ENCODE measurements at places on chromosomes 4 and X. TPM values are rescaled to one million over a fixed set of nuclear protein-coding genes. Genes with fewer than 3 reads are reported as not detected.
A peak's percentile ranks its signal among the peaks of the same experiment; 100 is the strongest.

DNA sequence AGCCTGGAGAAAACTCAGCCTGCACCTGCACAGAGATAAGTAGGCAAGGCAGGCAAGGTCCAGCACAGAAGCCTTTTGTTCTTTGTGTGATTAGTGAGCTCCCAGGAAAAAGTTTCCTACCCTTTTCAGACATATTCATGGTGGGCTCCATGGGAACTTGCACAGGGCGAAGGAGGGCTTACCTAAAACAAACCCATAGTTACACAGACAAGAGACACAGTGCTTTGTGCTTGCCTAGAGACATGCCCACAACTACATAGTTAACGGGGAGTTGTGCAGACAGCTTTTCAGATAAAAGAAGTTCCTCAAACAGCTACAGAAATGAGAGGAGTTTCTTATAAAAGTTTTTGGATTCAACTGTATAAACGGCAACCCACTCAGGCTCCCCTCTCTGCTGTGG is 180.5 kb downstream of the GLUD2 start:
- no peak for DNase-seq

DNA sequence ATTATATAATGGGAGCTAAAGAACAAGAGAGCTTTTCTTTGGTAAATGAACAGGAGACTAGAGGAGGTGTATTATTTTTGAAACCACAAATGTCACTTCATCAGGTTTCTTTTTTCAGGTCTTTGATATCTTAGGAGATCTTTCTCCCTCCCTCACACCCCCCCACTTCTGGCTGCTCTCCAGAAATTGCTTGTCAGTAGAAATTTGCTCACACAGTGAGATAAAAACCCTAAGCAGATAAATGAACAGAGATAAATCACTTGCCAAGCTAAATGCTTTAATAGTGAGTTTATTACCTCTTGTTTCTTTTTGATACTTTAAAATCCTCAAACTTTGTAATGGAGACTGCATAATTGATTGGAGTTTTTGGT is 421.2 kb upstream of the TENM3 start:
- no peak for DNase-seq

DNA sequence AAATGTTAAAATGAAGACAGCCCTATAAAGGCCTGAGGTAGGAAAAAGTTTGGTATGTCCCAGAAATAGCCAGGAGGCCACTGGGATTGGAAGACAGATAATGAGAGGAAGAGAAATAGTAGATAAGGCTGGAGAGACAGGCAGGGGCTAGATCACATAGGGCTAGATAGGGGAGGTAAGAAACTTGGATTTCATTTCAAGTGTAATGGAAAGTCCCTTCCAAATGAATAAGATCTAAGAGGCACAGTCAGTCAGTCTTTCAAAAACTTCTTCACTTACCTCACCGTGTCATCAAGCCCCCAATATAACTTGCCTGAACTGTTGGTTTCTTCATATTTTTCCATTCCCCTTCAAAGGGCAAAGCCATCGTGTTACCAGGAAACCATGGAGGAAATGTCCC is 121.8 kb downstream of the SPCS3 start:
- no peak for DNase-seq

DCLK2 gene
- 1.2 TPM for total RNA-seq

GRCh38 chr4:185305979-185306442 is 89.7 kb downstream of the LRP2BP start:
- DNase-seq: peak; percentile 47

GRCh38 chr4:38378478-38378877 is 285.5 kb upstream of the KLF3 start:
- no peak for DNase-seq

NUDT9 gene
- total RNA-seq: 22.5 TPM

DNAAF6 gene
- total RNA-seq: not detected

DNA sequence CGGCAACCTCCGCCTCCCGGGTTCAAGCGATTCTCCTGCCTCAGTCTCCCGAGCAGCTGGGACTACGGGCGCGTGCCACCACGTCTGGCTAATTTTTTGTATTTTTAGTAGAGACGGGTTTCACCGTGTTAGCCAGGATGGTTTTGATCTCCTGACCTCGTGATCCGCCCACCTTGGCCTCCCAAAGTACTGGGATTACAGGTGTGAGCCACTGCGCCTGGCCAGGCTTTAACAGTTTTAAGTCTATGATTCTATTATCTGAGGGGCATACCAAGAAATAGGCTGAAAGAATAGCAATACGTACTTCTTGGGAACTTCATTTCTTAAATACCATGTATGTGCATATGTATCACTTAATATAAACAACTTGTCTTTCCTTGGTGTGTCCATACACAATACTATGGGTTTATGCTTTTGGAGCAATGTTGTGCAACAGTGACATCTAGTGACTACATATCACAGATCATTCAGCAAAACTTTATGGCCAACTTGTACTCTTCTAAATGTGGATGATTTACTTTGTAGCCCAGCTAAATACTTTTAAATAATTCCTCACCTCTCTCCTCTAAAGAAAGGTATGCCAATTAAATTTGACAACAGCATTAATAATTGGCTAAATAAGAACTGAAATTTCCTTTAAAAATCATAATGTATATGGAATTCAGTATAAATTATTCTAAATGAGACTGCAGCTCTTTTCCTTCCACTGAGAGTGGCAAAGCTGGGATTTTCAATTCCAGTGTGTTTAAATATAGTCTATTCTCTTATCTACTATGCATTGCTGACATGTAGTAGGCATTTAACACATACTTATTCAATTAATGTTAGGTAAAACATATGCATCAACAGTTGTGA is 10.4 kb downstream of the SLC9B1 start:
- DNase-seq: peak; percentile 80
